ENCODE measurements at places on chromosomes 12 and 14.

GRCh38 chr12:23354800-23355199 lies 594.7 kb downstream of the SOX5 start:
- DNase-seq, result no peak

DNA sequence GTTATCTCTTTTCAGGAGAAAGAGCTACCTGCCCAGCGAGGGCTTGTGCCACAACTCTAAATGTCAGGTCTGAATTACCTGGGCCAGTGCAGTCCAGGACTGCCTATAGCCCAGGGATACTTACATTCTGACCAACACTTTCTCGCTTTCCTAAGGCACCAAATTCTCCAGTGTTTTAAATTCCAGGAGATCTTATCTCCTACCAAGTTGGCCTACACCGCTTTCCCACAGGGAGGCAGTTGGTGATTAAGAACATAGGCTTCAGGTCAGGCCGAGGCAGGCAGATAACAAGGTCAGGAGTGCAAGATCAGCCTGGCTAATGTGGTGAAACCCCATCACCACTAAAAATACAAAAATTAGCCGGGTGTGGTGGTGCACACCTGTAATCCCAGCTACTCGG lies 41.1 kb downstream of the RPS29 start:
- DNase-seq, result no peak

DNA sequence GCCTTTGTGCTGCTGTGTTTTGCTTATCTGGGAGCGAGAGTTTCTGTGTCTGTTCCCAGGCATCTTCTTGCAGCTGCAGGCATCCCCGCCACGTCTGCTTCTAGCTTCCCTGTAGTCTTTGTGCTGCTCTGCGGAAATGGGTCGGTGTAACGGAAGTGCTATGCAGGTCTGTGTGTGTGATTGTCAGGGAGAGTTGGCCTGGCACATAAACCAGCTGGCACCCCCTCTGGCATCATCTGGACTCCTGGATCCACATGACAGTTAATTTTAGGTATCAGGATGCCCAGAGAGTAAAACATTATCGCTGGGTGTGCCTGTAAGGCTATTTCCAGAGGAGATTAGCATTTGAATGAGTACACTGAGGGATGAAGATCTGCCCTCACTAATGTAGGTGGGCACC lies 9.4 kb upstream of the OASL start:
- DNase-seq, result no peak

GRCh38 chr12:29578070-29578469 lies 80.6 kb upstream of the OVCH1 start:
- no peak for DNase-seq

- no peak for DNase-seq
These were observed 131.8 kb upstream of the EEA1 start for GRCh38 chr12:93060666-93061472.

- DNase-seq, result no peak
These were observed 177.6 kb downstream of the C12orf75 start for GRCh38 chr12:105508096-105508495.

GRCh38 chr12:53743266-53744129 lies 8.3 kb downstream of the CISTR start:
- DNase-seq, result peak; percentile 95

DNA sequence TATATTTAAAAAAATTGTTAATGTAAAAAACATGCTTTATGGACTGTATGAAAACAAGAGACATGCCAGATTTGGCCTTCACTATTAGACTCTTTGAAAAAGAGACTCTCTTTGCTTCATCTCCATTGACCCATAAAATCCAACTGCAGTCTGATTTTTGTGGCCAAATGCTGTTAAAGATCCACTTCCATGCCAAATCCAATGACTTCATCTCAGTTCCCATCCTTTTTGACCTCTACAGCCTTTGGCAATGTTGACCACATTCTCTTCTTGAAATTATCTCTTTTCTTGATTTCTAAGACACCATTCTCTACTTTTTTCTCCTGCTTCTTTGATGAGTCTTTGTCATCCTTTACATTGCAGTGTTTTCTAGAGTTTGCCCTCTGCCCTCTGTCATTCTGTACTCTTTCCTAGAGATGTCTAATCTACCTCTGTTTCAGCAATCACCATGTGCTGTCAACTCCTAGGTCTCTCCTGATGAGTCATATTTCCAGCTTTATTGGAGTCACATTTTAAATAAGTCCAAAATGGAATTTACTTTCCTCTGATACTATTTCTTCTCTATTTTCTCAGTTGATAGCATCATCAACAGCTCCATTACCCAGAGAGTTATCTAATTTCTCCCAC lies 2.4 kb downstream of the TMPRSS12 start:
- DNase-seq, result peak; percentile 23
